ENCODE measurements at places on chromosomes 2 and 18. TPM values are rescaled to one million over a fixed set of nuclear protein-coding genes. Genes with fewer than 3 reads are reported as not detected.

Gene ROCK2
- 41.9 TPM for total RNA-seq

Gene MBP
- 39.0 TPM for total RNA-seq

Gene RNASEH1
- total RNA-seq, result 18.5 TPM

Gene CD226
- total RNA-seq, result 0.55 TPM

Gene SERPINB2
- total RNA-seq, result not detected

Gene TXNDC2
- not detected for total RNA-seq

Gene DLGAP1
- total RNA-seq, result 16.7 TPM

Gene CAPN14
- total RNA-seq, result 0.50 TPM

Gene ABCG8
- not detected for total RNA-seq

Gene CCBE1
- 1.1 TPM for total RNA-seq

Gene UGT1A1
- total RNA-seq, result not detected

- no peak for DNase-seq
These were observed 94.8 kb downstream of the FTCDNL1 start for GRCh38 chr2:199756211-199756610.

- no peak for DNase-seq
These were observed 498.3 kb upstream of the LRRTM4 start for GRCh38 chr2:78020491-78020890.

- DNase-seq, result no peak
These were observed 171.7 kb upstream of the HS6ST1 start for GRCh38 chr2:128490321-128490720.

- DNase-seq, result no peak
These were observed 124.3 kb upstream of the SLC39A10 start for GRCh38 chr2:195532628-195533271.

DNA sequence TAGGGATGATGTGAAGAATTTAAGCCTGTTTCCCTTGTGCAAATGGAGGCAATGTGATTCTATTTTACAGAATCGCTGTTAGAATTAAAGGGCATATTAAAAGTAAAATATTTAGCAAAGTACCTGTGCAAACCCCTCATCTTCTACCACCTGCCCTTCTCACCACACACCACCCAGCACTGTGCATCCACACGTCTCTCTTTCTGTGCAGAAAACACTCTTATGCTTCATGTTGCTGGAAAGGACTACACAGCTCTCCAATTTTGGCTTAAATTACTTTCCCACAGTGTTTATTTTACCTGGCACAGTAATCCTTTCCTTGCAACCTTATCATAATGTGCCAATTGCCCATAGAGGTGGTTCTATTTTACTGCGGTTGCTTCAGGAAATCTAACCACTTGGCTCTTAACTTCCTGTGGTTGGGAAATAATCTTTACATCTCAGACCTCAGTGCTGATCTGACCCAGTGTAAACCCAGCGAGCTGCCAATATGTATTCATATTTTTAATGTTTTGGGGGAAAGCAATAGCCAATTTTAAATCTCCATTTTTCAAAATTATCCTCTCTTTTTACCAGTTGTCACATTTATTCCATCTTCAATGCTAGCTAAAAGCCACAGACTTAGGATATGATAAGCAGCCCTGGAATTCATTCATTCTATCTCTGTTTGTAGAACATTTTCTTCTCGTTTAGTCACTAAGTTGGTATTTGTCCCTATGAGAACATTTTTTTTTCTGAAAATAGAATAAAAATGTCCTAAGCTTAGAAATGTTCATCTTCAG lies 250.9 kb downstream of the DSEL start:
- DNase-seq, result no peak

GRCh38 chr2:107001551-107001950 lies 115.6 kb upstream of the ST6GAL2 start:
- no peak for DNase-seq

DNA sequence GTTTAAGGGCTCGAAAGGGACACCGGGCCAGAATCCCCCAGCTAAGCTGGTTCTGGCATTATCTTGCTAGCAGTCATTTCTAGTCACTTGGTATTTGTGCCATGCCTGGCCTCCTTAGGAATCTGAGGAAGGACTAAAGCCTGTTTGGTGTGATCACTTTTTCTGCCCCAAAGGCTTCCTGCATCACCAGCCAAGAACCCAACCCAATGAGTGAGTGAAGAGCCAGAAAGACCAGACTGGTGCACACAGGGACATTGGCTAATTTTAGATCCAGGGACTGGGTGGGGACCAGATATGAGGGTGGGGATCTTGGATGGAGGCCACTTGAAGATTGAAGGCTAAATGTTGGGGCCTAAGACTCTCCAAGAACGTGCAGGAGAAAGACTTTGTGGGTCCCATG lies 411.9 kb upstream of the TNP1 start:
- DNase-seq, result no peak

DNA sequence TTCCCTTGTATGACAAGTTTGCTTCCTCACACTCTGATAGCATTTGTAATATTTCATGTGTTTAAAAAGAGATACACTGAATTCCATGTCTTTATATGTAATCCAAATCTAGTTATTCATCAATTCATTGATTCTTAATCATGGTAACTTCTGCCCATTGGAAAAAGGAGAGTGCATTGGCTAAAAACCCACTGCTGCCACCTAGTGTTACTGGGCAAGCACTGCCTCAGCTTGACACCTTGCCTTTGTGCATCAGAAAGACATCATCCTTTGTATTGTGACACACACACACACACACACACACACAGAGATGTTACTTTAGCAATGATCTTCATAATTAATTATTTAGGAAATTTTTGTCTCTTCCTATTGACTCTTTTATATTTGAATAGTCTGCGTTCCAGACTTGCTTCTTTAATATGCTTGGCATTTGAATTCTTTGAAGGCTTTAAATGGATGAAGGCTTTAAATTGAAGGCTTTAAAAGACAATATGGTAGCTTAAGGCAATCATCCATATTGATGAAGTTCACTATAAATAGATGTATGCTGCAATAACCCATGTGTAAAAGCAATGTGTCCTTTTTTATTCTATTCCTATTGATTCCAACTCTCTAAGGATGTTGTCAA lies 414.2 kb upstream of the CHST9 start:
- DNase-seq, result peak; percentile 42

- DNase-seq, result no peak
These were observed 491.9 kb upstream of the CHAC2 start for GRCh38 chr2:53275743-53276142.

DNA sequence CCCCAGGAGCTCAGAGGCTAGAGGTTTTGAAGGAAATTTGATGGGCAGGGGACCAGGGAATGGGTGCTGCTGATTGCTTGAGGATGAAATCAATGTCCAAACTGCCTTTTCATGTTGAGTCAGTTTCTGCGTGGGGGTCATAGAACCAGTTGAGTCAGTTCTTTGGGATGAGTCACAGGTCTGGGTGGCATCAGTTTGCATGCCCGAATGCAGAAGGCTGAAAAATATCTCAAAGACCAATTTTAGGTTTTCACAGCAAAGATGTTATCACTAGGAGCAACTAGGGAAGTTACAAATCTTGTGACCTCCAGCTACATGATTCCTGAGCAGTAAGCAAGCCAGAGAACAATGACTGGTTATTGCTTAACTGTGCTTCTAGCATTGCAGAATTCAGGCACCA lies 1135.1 kb upstream of the CRIM1 start:
- no peak for DNase-seq

GRCh38 chr18:22056950-22057349 lies 112.4 kb upstream of the GATA6 start:
- no peak for DNase-seq

GRCh38 chr2:61793389-61793836 lies 60.4 kb downstream of the FAM161A start:
- DNase-seq, result peak; percentile 71

GRCh38 chr2:153940511-153940910 lies 68.8 kb downstream of the GALNT13 start:
- no peak for DNase-seq

DNA sequence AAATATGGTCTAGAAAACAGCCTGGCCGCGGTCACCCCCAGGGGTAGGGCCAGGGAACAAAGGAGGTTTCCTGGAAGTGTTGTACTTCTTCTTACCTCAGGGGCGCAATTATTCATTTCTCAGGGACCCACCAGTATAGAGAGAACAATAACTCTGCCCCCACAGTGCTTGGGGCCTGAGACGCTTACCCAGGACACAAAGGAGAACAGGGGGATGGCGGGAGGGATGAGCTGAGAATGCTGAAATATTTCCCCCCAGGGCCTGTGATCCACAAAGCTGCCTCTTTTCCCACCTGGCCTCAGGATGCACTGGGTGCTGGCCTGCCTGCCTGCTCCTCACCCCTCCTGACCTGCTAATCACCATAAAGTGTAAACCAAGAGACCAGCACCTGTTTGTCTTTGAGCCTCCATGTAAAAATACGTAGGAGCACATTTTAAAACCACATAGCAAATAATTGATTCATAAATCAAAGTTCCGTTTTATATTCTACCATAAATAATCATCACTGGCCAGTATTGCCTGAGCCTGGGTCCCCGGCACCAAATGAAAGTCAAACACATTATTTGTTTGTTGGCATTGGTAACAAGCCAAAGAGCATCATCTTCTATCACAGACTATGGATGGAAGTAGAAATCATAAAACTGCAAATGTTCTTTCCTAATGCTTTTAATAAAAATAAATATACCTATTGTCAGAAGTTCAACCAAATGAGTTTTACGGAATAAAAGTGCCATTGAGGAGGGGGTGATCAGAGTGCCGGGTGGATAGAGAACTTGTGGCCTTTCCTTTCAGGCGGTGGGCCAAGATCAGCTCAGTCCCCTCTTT lies 67.3 kb upstream of the RMDN2 start:
- no peak for DNase-seq

GRCh38 chr18:11990539-11990938 lies 9.2 kb downstream of the IMPA2 start:
- no peak for DNase-seq

GRCh38 chr2:73208258-73208657 lies 5.8 kb upstream of the SMYD5 start:
- no peak for DNase-seq

- DNase-seq, result no peak
These were observed 311.5 kb downstream of the RAD51AP2 start for GRCh38 chr2:17206771-17207170.

- DNase-seq, result no peak
These were observed 612.7 kb downstream of the EPHA4 start for GRCh38 chr2:220959391-220959802.

GRCh38 chr2:166632616-166633015 lies 138.6 kb upstream of the SCN7A start:
- no peak for DNase-seq

DNA sequence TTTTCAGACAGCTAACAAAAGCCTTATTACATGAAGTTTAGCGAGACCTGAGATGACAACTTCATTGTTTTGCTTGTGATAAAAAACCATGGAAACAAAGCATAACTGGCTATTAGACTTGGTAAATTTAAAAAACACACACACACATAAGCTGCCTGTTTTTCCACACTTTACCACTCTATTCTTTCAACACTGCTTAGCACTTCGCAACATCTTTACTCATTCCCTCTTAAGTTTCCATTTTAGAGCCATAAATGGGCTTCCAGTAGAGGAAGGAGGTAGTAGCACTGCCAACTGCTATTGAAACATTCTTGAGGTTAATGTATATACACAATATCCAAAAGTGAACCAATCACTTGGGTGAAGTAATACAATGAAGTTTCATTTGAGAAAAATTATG lies 54.1 kb downstream of the BAZ2B start:
- DNase-seq, result no peak

DNA sequence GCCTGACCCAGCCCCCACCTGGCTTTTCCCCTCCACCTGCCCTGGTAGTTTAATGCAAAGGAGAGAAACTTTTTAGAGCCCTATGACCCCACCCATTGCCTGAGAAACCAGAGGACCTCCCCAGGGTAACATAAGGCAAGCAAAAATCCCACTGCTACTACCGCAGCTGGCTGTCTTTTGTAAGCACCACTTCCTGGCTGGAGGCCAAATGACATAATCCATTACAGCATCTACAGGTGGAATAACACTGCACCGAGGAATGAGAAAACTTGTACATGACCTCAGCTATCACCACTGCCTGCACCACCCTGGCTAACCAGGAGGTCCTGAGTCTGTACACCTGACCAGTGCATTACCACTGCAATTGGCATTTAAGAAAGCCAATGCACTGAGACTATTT lies 149.6 kb upstream of the GALNT5 start:
- no peak for DNase-seq

DNA sequence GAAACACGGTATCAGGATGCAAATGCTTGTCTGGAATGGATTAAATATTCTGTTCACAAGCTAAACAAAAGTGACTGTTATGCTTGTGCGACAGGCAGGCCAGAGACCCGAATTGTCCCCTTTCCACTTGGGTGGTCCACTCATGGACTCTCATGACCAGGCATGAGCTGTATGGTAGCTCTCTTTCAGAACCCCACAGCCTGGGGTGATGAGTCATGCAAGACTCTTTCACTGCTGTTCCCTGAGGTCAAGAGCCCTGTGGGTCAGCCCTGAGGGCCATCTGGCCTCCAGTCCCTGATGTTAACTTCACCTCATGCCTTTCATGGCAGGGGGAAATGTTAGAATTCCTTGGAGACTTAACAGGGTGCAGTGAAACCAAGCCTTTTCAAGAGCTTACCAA lies 13.7 kb upstream of the SAP130 start:
- no peak for DNase-seq

DNA sequence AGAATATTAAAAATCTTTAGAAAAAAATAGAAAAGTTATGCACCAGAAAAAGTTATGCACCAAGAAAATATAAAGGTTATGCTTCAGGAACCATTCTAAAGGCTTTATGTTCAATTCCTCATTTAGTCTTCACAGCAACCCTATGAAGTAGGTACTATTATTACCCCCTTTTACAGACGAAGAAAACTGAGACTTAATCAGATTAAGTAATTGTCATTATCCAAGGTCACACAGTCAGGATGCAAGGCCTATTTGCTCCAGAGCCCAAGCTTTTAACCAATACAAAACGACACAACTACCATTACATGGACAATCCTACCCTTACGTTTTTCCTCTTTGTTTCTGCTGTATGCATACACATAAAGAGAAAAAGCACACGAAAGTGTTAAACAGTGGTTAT lies 5.0 kb downstream of the INO80D start:
- no peak for DNase-seq

GRCh38 chr18:44771956-44772917 lies 91.5 kb downstream of the SETBP1 start:
- no peak for DNase-seq

GRCh38 chr2:148888003-148888501 lies 13.0 kb downstream of the KIF5C start:
- DNase-seq, result peak; percentile 13

GRCh38 chr2:29394981-29395350 lies 279.8 kb downstream of the CLIP4 start:
- no peak for DNase-seq

DNA sequence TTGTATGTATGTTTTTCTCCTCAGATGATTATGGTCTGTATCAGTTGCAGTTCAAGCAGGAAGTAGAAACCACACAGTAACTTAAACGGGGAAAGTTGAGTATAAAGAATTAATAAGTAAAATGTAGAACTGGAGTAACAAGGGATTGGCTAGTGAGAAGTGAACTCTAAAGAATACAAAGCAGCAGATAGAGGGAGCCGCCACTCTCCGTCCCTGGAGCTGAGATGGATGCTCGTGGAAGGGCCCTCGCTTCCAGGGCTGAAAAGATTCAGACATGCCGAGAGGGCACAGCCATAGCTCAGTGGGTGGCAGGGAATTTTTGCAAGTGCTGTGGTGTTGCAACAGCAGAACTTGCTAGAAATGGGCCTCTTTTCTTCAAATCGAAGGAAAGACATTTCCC lies 155.8 kb downstream of the COL6A3 start:
- DNase-seq, result no peak
